ENCODE measurements at places on chromosomes 1 and 21. TPM values are rescaled to one million over a fixed set of nuclear protein-coding genes. Genes with fewer than 3 reads are reported as not detected.

PFKL gene
- total RNA-seq, result 88.8 TPM

ZNF648 gene
- total RNA-seq, result not detected

CNR2 gene
- not detected for total RNA-seq

MTARC2 gene
- total RNA-seq, result not detected

SLAMF8 gene
- 0.21 TPM for total RNA-seq

CD53 gene
- total RNA-seq, result 277 TPM

CYB5RL gene
- 11.7 TPM for total RNA-seq

MXRA8 gene
- 0.66 TPM for total RNA-seq

CDC20 gene
- total RNA-seq, result 127 TPM

TEX50 gene
- not detected for total RNA-seq

L1TD1 gene
- 0.05 TPM for total RNA-seq

RHOU gene
- 4.3 TPM for total RNA-seq

ZBED6 gene
- total RNA-seq, result 28.4 TPM

CHIT1 gene
- total RNA-seq, result 1.3 TPM

ALX3 gene
- not detected for total RNA-seq

DNA sequence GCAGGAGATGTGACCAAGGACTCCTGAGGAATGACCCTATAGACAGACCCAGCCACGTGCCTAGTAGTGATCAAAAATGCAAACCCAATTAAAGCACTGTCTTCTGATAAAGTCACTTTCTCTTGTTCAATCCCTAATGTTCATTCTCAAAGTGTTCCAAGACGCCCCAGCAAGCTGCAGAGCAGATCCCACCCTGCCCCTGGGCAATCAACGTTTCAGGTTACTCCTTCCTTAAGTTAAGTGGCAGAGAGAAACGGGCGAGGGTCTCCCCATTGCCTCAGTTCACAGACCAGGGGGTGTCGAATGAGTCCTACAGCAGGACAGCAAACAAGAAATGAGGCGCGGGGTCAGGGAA, 699 bp upstream of the RGS2 start:
- no peak for DNase-seq

GRCh38 chr1:223792046-223792445, 53.7 kb downstream of the TP53BP2 start:
- no peak for DNase-seq

DNA sequence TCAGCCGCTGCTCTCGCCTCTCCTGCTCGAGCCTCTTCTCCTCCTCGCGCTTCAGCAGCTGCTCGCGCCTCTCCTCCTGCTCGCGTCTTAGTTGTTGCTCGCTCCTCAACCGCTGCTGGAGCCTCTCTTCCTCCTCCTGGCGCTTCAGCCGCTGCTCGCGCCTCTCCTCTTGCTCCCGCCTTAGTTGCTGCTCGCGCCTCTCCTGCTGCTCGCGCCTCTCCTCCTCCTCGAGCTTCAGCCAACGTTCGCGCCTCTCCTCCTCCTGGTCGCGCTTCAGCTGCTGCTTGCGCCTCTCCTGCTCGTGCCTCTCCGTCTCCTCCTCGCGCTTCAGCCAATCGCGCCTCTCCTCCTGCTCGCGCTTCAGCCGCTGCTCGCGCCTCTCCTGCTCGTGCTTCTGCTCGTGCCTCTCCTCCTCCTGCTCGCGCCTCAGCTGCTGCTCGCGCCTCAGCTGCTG, 3.7 kb downstream of the TCHH start:
- no peak for DNase-seq

- DNase-seq, result no peak
Measured at GRCh38 chr1:54396261-54396933, 9.8 kb downstream of the SSBP3 start.

DNA sequence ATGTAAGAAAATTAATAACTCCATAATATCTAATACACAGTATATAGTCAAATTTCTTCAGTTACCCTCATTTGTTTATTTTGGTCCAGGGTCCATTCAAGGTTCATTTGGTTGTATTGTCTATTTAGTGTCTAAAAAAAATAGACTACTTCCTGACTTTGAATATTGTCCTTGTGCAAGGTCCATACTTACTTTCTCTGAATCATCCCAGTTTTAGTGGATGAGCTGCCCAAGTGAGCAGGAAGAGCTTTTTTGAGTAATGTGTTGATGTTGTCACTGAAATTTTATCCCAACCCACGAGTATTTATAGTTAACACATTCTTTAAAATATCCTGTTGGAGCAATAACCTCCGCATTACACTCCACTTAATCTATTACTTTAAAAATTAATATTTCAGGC, 45.6 kb upstream of the FASLG start:
- no peak for DNase-seq

DNA sequence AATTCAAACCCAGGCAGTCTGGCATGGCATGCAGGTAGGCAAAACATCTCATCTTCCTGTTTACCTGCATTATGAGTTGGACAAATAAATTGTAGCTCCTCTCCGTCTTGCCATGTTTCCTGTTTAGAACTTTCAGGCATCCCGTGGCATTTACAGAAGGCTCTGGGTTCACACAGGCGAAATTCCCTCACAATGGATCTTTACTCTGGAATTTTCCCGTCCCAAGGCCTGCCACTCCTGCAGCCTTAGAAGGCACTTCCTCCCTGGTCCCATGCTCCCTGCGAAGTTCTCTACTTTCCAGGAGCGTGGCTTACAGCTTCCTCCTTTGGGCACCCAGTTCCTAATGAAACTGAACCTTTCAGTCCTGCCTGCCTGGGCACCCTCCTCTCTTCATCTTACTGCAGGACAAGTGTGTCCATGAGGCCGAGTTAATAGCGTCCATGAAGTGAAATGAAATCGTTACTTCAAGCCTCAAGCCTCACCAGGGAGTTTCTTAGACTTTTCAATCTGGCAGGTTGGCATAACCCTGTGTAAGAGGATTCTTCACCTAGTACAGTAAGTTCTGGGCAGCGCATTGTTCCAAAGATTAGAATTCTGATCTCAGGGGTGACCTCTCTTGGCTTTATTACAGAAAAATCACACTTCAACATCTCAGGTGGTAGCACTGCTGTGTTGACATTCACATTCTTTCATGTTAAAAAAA, 36.8 kb upstream of the AHCYL1 start:
- DNase-seq, result no peak

- DNase-seq, result no peak
Measured at GRCh38 chr1:55700359-55701130, 485.4 kb upstream of the USP24 start.

DNA sequence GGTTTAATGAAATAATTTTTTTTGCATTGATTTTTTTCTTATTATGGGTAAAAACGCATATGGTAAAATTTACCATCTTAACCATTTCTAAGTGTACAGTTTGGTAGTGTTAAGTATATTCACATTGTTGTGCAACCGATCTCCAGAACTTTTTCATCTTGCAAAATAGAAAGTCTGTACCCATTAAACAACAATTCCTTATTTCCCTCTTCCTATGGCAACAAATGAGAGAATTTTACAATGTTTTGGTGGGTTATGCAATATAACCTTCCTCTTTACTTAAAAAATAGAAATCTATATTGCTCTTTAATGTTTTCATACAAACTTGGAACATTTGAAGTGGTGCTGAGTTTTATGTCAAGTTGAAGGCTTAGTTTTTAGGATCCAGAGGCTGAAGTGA, 26.6 kb downstream of the MAP3K7CL start:
- DNase-seq, result no peak

- no peak for DNase-seq
Measured at GRCh38 chr1:10815858-10816195, 19.4 kb upstream of the CASZ1 start.

GRCh38 chr1:228434689-228435088, 18.0 kb upstream of the TRIM17 start:
- DNase-seq, result no peak

DNA sequence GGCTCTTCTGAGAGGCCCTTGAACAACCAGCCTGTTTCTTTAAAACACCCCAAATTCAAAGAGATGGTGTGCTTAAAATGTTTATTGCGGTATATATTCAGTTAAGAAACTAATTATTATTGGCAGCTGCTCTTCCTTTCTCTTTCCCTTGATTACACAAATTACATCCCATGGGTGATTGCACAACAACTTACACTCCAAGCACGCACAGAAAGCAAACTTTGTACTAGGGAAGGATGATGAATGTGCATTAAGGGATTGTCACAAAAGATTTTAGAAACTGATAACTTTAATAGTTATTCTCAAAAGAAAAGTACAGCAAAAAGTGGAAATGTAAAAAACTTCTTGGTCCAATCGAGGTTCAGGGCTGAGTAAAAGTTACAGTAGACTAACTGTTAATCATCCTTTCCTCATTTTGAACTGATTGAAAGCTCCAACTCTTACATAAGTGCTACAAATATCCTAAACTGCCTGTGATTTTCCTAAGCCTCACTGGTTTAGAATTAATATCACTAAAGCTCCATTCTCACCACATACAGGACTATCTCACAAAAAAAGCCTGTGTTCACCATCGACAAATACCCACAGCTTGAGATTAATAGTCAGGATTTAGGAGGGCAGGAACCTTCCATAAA, 153.4 kb downstream of the TTLL7 start:
- no peak for DNase-seq

GRCh38 chr1:177669161-177669560, 300.7 kb downstream of the SEC16B start:
- no peak for DNase-seq

DNA sequence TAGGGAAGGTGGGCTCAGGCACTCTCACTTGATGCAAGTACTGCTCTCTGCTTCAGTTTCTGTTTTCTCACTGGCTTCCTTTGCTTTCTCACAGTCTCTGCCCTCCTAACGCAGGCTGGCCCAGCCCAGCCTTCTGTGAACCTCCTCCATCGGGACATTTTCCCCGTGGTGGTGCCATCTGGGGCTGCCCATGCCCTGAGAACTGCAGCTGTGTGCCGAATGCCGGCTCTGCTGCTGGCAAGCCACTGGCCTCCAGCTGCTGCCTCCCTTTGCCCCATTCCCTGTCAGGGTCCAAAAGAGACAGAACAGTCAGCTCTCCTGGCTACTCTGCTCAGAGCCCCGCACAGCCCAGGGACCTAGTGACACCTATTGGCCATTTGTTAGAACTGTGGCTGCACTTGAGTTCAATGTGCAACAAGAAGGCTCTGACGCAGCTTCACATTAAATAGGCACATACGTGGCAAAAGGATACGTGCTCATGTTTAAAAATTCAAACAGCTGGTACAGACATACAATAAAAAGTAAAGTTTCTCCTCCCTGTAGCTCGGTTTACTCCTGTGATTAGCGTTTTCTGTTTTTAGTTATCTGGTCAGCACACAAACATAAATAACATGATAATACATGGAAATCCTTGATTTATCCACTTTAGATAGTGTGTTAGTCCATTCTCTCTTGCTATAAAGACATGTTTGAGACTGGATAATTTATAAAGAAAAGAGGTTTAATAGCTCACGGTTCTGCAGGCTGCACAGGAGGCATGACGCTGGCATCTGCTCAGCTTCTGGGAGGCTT, 46.6 kb downstream of the FCRL5 start:
- DNase-seq, result no peak

GRCh38 chr1:2824999-2825398, 23.5 kb upstream of the TTC34 start:
- DNase-seq, result no peak

- DNase-seq, result no peak
Measured at GRCh38 chr1:207089627-207090355, 1.1 kb downstream of the C4BPB start.

- no peak for DNase-seq
Measured at GRCh38 chr1:172895050-172895460, 155.7 kb downstream of the TNFSF18 start.

DNA sequence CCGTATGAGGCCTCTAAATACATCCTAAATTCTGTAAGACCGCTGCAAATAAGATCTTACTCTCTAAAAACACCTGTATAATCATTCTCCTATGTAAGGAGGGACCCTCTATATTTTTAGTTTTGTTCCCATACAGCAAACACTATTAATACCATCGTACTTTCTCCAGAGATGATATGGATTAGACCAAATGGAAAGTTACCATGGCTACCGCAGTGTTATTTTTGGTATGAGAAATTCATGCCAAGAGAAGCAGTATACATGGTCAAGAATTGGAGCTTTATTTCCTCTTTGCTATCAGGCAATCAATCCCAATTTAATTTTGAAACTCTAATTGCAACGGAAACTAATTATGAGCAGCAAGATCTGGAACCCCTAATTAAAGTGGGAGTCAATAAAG, 70.0 kb downstream of the BCAR3 start:
- no peak for DNase-seq

GRCh38 chr1:80003250-80003649, 996.7 kb upstream of the ADGRL4 start:
- no peak for DNase-seq

DNA sequence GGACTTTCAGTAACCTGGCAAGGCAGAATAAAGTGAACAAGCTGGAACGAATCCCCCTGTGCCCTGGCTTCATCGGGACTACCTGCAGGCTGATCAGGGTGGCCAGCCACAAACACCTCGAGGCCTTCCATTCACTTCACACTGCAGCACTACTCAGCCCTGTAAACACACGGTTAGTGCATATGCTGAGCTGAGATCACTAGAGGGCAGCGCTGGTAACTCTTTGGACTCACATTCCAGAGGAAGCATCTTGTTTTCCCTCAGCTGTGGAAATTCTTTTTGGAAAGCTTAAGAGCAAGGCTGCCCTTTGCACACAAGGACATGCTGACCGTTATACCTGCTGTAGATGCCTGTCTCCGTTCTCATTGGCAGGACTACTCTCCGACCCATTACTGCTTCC, 32.1 kb downstream of the PCSK9 start:
- no peak for DNase-seq

GRCh38 chr1:26784023-26784871, 3.5 kb upstream of the PIGV start:
- DNase-seq, result no peak

- no peak for DNase-seq
Measured at GRCh38 chr1:53343831-53344668, 16.2 kb upstream of the LRP8 start.

DNA sequence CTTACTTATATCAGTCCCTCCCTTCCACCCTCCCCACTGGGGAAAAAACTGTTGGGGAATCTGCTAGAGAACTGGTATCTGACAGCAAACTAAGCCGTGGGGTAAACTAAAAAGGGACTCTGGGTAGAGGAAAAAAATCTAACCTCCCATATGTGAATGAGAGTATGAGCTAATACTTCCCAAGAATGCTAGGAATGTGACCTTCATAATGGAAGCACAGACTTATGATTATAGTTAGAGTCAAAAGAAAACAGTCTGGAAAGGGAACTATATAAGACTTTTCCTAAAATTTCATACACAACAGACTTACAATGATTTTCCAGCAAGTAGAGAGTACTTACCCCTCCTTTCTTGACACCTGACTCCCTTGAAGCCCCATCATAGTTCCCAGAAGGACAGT, 23.0 kb upstream of the RBBP5 start:
- no peak for DNase-seq

Data from activated naive CD4-positive, alpha-beta T cell treated with anti-CD3 and anti-CD28 coated beads, Interleukin-2, amount 50 U/mL, for 72 hours (primary cell).